Activated gamma-delta T cell treated with anti-CD3 and anti-CD28 coated beads, Interleukin-2, amount 50 U/mL, for 16 hours (primary cell): ENCODE measurements at places on chromosomes 3 and 15.

GRCh38 chr3:120864541-120864940, 43.5 kb upstream of the STXBP5L start:
- no peak for DNase-seq

DNA sequence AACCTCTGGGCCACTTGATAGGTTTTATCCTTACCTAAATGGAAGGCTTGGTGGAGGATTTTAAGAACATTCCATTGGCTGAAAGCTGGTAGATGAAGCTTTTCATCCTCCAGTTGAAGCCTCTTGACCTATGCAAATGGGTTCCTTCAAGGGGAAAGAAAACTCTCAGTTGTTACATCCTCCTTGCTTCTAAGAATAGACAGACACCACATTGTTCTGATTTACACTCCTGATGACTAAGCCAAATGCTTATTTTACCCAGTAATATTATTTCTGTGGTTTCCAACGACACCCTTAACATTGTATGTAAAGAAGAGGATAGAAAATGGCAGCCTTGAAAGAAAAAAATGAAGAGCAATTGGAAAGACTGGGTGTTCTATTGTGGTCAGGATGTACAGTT, 480.5 kb downstream of the OTOL1 start:
- DNase-seq: no peak

DNA sequence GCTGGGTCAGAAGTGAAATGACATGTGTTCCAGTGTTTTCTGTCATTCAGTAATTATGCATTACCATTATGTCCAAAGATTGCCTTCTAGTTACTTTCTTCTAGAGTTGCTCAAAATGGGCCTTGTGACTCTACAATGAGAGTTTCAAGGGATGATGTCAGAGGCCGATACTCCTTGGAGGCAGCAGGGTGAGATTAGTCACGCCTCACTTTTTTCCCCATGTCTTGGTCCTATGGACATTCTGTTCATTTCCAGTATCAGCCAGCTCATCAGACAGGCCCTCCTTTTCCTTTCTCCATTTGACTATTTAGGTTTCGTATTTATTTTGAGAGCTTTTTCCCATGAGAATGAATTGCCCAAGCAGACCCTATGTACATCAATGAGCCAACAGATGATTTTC, 17.5 kb downstream of the VGLL3 start:
- DNase-seq: no peak

DNA sequence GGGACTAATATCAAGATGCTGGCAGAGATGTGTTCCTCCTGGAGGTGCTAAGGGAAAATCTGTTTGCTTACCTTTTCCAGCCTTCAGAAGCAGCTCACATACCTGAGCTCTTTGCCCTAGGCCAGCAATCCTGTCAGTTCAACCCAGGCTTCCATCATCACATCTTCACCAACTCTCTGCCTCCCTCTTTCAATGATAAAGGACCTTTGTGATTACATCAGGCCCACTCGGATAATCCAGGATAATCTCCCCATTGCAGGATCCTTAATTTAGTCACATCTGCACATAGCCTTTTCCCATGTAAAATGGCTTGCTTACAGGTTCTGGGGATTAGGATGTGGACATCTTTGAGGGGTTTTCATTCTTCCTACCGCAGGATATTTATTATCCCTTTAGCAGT, 58.3 kb downstream of the NSUN3 start:
- DNase-seq: no peak

DNA sequence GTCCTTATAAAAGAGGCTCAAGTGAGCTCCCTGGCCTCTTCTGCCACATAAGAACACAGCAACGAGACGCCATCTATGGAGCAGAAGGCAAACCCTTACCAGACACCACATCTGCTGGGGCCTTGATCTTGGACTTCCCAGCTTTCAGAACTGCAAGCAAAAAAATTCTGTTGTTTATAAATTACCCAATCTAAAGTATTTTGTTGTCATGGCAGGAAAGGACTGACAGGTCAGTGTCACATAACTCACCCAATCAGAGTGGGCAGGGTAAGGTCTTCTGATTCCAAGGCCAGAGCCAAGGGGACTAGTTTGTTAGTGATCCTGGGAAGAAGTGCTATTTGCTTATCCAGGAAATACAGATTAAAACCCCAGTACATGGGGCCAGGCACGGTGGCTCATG, 98.9 kb downstream of the HMG20A start:
- DNase-seq: no peak

GRCh38 chr15:39852250-39852649, 67.8 kb downstream of the GPR176 start:
- DNase-seq: no peak

DNA sequence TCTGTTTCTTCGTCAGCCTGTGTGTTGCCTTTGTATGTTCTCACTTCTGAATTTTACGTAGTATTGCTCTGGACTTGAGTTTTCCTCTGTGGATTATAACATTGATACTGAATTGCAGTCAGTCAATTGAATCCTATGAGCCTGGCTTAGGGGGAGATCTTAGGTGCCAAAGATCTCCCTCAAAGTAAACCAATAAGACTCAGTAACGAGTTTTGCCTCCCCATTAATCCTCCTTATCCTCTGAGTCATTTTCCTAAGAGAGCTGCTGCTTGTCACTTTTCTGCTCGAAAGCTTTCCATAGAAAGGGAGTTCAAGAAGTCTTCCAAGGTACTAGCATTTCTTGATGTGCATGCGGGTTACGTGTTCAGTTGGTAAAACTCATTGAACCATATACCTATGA, 126.4 kb downstream of the CHDH start:
- no peak for DNase-seq

DNA sequence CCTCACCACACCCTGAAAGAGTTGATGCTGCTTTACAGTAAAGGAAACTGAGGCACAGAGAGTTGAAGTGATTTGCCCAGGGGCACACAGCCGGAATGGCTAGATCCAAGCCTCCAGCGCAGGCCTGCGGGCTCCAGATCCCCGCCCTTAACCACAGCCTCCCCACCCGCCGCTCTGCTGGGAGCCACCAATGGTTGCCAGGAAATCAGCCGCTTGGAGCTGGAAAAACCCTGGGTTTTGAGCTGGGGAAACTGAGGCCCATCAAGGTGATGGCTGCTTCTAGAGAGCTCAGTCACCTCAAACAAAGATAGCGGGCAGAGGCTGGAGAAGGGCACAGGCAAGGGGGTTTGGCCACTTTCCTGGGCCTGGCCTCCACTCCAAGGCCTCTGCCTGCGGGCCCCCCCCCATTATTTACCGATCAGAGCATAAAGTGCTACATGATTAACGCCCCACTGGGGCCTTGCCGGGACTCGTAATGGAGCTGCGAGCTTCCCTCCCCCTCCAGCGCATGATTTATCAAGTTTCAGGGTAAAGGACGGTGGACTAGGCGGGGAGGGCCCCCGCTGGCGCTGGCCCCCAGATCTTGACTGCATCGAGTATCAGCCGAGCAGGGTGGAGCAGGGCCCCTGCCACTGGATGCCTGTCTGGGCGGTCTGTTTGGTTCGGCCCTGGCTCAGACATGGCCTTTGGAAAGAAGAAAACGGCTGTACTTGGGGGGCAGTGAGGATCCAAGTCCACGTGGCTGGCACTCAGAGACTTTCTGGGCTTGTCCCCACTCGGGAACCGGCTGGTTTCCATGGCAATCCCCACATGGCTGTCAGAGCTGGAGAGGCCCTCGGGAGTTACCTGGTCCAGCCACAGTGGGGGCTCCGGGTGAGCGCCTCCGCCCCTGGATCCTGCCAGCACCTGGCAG, 9.1 kb downstream of the PLXND1 start:
- DNase-seq: no peak

DNA sequence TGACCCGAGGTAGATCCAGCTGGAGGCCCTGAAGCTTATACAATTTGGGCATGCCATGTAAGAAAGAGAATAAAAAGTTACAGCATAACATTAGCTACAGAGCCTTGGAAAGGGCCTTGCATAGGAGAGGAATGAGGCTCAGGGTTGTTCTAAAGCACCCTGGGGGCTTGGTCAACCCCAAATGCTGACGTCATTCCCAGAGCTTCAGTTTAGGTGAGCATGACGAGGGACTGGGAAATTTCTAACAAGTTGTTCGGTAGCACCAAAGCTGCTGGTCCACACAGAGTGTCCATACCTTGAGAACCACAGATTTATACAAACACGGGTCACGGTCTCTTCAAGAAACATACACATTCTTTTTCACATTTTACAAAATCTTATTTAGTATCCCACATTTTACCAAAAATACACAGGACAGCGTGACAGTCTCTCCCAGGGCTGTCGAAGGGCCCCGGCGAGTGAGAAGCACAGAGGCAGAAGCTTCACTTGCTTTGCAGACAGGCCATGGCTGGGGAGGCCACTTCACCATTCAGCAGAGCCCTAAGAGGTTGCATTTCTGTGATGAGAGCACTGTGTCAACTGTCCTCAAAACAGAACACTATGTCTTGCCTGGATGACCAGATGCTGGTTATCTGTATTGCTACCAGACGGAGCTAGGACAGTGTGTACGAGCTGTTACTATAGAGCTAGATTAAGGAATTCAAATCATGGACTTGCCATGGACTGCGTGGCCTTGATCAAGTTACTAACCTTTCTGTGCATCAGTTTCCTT, 68.2 kb upstream of the ARRDC4 start:
- no peak for DNase-seq

GRCh38 chr3:65535260-65535659, 503.5 kb downstream of the MAGI1 start:
- DNase-seq: no peak

- DNase-seq: no peak
Measured at GRCh38 chr3:127597020-127597771, 1.0 kb upstream of the MCM2 start.
